ENCODE measurements at places on chromosomes 16 and 17. TPM values are rescaled to one million over a fixed set of nuclear protein-coding genes. Genes with fewer than 3 reads are reported as not detected.

DNA sequence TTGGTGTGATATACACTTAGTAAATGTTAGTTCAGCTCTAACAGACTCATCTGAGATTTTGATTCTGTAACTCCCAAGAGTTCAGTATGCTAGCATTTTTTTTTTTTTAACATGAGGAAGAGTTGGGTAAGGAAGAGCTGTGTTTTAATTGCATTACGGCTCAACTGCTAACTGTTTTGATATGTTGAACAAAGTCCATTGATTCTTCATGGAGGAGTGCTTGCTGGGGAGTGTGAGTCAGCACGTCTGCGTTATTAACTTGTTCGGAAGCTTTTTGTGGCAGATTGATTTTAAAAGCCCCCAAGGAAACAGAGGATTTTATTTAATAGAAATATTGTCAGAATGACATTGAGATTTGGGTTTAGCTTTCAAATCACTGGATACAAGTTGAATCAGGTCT lies 45.8 kb downstream of the PITPNC1 start:
- no peak for DNase-seq

DNA sequence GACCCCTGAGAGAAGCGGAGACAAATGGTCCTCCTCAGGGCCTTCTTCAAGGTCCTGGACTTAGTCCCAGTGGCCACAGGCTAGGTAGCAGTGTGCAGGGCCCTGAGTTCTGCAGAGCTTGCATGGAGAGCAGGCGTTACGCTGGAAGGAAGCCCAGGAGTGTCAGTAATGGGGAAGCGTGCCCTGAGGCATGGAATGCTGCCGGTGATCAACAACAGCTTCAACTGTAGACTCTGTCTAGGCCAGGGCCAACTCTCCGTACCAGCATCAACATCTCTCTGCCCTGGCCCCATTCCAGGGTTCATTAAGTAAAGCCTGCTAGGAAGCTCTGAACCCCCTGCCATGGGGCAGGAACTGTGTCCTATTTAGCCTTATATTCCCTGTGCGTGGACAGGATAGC lies 568 bp upstream of the TNK1 start:
- no peak for DNase-seq

SLC6A2 gene
- polyA plus RNA-seq = 0.73 TPM

SETD1A gene
- 4.8 TPM for polyA plus RNA-seq

CLEC18A gene
- 87.7 TPM for polyA plus RNA-seq

All from kidney (tissue), 22 donors.